ENCODE measurements at places on chromosomes 4 and X.

DNA sequence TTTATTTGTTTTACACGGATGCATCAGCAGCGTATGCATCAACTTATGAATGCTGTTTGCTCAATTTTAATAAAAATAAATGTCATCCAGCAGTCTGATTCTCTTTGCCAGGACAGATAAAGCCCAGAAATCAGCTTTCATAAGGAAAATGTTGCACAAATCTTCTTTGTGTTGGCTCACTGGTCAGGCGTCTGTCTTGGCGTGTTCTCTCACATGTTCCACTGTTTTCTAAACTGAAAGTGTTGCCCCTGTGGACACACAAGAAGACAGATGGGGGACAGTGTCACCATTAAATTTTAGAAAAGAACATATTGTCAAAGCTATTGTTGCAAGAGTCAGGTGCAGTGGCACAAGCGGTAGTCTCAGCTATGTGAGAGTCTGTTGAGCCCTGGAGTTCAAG is 316.2 kb downstream of the CENPC start:
- no peak for DNase-seq

- DNase-seq, result no peak
Measured at GRCh38 chr4:18645351-18645750, 623.8 kb upstream of the LCORL start.

DNA sequence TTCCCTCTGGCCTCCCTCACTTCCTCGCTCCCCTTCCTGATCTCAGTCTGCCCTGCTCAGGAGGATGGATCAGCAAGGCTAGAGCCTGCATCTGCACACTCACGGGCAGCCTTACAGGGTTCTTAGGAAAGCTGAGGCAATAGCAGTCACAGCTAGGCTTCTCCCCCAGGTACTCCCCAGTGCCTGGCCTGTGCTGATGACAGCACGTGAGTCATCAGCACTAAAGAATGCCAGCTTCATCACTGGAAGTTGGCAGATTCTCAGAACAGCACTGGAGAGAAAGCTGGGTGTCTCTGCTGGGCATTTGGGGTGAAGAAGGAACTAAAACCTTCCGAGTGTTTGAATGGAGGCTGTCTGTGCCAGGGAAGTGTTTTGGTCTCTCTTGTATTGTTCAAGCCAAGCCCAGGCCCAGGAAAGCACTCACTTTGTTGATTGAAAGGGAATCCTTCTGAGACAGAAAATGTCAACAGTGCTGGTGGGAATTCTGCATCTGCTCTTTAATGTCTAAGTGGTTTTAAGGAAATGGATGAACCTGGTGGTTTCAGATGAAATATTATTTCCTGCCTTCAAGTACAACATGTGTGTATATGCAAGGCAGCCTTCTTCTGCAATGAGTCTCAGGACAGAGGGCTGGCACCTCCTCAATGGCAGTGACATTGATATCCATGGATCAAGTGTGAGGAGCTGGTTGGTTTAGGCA is 73.0 kb upstream of the SCOC start:
- DNase-seq, result no peak

DNA sequence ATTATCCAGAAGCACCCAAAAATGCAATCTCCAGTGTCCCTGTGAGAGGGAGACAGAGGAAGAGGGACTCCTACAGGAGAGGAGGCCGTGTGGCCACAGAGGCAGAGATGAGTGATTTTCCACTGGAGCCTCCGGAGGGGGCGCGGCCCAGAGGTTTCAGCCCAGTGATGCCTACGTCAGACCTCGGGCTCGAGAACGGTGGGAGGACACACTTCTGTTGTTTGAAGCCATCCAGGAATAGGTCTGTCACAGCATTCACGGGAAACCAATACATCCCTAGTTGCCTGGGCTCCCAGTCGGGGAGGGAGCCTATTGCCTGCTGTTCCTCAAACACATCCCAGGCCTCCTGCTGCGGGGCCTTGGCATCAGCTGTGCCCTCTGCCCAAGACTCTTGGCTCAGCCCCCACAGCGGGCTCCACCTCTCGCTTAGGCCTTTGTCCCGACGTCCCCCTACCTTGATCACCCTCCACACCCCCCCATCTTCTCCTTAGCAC is 39.2 kb upstream of the HMX1 start:
- no peak for DNase-seq

DNA sequence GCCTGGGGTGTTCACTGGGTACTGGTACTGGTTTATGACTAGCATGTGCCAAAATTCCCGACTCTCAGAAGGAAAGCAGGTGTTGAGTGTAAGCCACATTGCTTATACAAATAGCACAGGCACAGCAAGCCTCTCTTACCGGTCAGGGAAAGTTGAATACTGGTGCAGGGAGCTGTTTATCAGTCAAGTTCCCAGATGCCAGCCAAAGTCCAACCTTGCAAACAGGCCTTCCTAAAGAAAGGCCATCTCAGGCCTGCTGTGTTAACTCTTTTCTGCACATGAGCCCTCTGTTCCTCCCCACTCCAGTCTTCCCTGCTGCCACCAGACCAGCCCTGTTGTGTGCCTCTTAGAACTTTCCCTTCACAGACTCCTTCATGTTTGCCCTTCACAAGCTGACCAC is 34.2 kb downstream of the PKD2 start:
- DNase-seq, result no peak

- DNase-seq, result no peak
Measured at GRCh38 chr4:151799417-151800012, 38.7 kb upstream of the GATB start.

GRCh38 chr4:162061214-162061613 is 102.6 kb downstream of the FSTL5 start:
- DNase-seq, result no peak

Measured in activated CD4-positive, alpha-beta T cell treated with anti-CD3 and anti-CD28 coated beads, Interleukin-2, Interleukin-6, amounts not matched to agents 100 ng/mL and 50 ng/mL, durations not matched to agents 16 hours and 8 hours (primary cell).